ENCODE measurements at places on chromosomes 3 and 15. TPM values are rescaled to one million over a fixed set of nuclear protein-coding genes. Genes with fewer than 3 reads are reported as not detected.

The SPCS1 gene
- 50.3 TPM for total RNA-seq

The GATA2 gene
- 6.8 TPM for total RNA-seq

The C3orf20 gene
- total RNA-seq: not detected

The DAZL gene
- total RNA-seq: not detected

The IQCB1 gene
- 28.3 TPM for total RNA-seq

The CLDN11 gene
- 169 TPM for total RNA-seq

The STT3B gene
- 221 TPM for total RNA-seq

The CHRNA5 gene
- total RNA-seq: 9.4 TPM

The MST1 gene
- total RNA-seq: 2.7 TPM

The MYRIP gene
- 1.3 TPM for total RNA-seq

The GCSAM gene
- not detected for total RNA-seq

The GCNT3 gene
- not detected for total RNA-seq

The CCDC33 gene
- total RNA-seq: not detected

The TTC21A gene
- 2.6 TPM for total RNA-seq

The ANKUB1 gene
- 0.32 TPM for total RNA-seq

The EFHB gene
- not detected for total RNA-seq

The CCR3 gene
- total RNA-seq: not detected

The ADGRG7 gene
- not detected for total RNA-seq

The HHLA2 gene
- total RNA-seq: not detected

The TMEM207 gene
- total RNA-seq: not detected

The TBCCD1 gene
- total RNA-seq: 26.9 TPM

The SLC12A8 gene
- 0.65 TPM for total RNA-seq

All from epithelial cell of umbilical artery (primary cell).